ENCODE measurements at places on chromosomes 1 and 21.

DNA sequence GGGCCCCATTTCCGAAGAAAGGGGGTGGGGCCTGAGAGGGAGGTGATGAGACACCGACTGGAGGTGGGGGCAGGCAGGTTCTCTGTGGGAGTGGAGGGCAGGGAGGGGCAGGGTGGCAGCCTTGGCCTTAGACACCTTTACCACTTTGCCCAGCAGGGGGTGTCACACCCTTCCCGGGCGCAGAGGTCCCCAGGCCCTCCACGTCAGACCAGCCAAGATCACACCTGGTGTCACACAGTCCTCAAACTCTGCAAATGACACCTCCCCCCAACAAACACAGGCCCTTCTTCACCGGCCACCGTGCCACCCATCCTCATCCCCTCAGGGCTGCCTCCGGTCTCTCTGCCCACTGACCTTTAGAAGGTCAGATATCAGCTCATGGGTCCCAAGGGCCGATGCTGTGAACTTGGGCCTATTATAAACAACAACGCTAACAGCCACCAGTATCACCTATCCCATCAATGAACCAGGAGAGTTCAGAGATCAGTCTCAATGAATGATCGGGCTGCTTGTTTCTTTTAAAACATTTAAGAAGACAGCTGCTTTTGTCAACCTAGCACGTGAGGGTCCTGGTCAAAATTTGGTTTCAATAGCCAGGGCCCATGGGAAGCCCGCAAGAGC, 103.9 kb downstream of the CASZ1 start:
- DNase-seq: no peak

DNA sequence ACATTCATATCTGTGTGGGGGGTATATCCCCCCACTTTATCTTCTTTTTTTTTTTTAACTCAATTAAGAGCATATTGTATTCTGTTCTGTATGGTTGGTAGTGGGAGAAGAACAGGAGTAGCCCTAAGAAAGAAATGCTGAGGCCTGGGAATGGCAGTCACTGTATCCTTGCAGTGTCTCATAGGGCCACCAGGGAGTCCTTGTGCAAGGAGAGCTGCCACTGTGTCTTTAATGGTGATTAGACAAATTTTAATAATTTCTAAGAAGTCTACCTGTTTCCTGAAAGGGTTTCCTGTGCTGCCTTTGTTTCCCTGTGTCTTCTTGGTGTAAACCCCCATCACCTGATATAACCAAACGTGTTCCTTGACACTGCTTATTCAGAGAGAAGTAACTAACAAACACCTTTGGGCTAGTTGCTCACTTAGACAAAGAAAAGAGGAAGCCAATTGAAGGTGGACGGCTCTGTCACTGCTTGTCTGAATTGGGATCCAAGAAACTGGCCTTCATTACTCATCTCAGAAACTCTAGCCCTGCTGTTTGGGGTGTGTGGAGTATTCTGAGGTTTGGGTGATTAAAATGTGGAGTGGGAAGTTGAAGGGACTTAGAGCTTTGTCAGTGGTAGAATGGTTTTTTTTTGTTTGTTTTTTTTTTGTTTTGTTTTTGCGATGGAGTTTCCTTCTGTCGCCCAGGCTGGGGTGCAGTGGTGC, 15.2 kb downstream of the GIPC2 start:
- DNase-seq: no peak

- no peak for DNase-seq
These were observed at the start of gene CAMTA1 for GRCh38 chr1:6785318-6785727. CAMTA1 (plus strand) TSS chr1:6785454; CDS start chr1:6785531, 77 bp downstream.

DNA sequence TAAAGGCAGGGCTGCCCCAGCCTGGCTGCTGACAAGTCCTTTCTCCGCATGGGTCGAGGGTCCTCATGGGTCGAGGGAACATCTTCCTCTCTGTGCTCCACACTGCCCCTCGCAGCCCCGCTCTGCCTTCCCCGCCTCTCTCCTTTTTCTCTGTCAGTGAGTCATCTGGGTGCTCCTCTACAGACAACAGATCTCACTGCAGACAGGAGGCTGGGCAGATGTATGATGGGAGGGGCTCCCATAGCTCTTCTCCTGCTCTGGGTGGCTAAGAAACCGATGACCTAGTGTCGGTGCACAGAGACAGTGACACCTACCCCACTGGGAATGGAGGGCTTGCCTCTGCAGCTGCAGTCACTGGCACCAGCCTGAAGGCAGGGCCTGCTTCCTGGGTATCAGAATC, 5.5 kb downstream of the KCNA10 start:
- no peak for DNase-seq

- no peak for DNase-seq
These were observed 14.1 kb downstream of the DISP1 start for GRCh38 chr1:222828939-222829338.

GRCh38 chr1:114235960-114236359, 82.3 kb upstream of the SYT6 start:
- DNase-seq: no peak

DNA sequence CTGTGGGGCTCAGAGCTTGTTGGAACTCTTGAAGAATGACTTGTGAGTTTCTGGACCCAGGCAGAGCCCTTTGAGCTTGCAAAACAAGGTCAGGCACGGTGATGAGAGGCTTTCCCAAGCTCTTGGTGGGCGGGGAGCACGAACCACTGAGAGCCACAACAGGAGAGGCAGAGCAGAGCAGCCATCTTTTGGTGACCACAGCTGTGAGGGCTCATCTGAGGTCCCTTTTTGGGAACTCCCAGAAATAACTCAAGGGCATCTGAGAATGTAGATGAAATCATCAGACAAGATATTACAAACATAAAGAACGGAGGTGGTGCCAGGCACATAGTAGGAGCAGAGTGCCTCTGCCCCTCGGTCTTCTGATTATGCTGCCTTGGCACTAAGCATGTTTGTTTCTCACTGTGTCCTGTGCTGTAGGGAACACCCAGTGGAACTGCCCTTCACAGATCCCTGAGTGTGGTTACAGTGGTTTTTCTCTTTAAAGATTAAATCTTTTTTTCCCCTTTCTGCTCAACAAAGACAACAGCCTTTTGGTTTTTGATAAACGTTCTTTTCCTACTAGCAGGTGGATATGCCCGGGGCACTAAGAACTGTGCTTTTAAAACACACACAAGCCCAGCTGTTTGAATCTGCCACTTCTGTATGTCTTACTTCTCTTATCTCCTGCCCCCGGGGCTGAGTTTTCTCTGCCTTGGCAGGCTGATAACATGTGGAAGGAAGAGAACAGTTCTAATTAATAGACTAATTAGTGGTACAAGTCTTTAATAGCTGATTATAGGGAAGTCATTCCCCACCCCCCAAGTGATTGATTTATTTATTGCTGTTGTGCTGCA, 37.7 kb downstream of the CD34 start:
- no peak for DNase-seq

DNA sequence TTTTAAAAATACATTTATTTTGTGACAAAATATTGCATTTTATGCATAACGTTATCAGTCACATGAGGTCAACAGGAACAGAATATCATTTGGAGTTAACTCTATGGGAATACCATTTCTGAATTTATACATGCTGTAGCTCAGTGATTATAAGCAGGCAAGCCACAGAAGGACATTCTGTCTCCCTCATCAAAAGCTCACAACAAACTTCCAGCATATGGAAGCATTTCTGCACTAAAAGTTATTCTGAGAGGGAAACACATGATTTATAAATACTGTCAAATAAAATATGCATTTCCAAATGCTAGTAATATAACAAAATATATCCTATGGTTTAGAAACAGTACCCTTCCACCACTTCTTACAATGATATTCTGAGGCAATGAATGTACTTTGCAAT, 854.1 kb upstream of the B3GALT2 start:
- DNase-seq: no peak

GRCh38 chr1:176996456-176997090, 167.9 kb downstream of the ASTN1 start:
- DNase-seq: no peak

- DNase-seq: no peak
These were observed 27.8 kb upstream of the A3GALT2 start for GRCh38 chr1:33348676-33349080.
